ENCODE measurements at places on chromosomes 12 and 14. TPM values are rescaled to one million over a fixed set of nuclear protein-coding genes. Genes with fewer than 3 reads are reported as not detected.

GRCh38 chr12:3354586-3354985, 136.4 kb upstream of the PRMT8 start:
- no peak for DNase-seq

GRCh38 chr12:11812586-11813437, 163.3 kb downstream of the ETV6 start:
- no peak for DNase-seq

- DNase-seq = no peak
These were observed 64.2 kb downstream of the ELK3 start for GRCh38 chr12:96258104-96258961.

DIO3 gene
- polyA plus RNA-seq = not detected

All from CD8-positive, alpha-beta memory T cell (primary cell).